ENCODE measurements at places on chromosomes 2 and 18.

DNA sequence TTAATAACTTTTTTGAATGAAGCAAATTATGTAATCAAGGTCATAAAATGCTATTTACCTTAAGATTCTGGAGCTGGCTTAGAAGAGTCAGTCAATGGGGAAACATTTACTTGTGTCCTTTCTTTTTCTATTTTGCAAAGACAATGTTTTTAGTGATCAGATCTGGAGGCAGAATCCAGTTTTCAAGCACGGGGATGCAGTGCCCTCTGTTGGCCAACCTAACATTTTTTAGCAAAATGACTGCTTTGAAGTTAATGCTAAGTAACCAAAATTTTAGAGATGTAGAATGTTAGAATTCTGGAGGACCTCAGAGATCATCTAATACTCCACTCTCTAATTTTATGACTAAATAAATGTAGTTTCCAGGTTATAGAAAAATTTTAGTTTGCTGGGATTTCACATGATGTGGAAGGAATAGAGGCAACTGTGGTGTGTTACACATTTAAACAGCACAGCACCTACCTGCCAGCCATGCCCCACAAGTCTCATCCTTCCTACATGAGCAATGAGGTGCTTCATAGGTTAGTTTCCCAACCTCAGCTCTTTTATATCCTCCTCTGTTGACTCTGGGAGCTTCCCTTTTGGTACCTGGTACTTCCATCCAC lies 23.6 kb upstream of the SLC9A4 start:
- DNase-seq, result peak; percentile 66

DNA sequence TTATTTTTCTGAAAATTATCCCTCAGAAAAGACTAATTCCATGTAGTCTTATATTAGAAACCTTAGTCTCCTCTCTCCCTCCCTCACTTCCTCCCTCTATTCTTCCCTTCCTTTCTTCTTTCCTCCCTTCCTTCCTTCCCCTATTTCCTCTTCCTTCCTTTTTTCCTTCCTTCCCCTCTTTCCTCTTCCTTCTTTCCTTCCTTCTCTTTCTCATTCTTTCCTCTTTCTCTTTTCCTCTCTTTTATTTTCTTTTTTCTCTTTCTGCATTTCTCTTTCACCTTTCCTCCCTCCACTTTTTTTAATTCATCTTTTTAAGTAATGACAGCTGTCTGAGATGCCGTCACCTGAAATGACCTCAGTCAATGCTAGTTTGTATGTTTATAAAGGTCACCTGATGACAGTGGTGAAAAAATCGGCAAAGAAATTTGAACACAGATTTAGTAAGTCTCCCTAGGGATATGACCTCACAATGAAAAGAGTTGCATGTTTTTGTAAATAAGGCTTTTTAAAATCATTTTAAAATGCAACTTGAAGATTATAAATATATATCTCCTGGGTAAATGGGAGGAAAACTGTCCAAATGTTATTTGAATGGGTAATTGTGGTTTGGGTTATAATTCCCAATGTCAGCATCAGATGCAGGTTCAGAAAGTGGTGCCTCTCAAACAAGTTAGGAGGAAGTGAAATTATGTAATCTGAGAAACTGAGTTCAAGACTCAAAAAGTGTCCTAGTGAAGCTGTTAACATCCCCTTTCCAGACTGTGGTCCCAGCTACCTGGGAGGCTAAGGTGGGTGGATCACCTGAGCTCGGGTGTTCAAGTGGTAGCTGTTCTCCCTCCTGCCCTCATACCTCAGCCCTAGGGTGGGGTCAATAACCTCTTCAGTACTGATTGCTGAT lies 90.3 kb upstream of the ST3GAL5 start:
- no peak for DNase-seq

DNA sequence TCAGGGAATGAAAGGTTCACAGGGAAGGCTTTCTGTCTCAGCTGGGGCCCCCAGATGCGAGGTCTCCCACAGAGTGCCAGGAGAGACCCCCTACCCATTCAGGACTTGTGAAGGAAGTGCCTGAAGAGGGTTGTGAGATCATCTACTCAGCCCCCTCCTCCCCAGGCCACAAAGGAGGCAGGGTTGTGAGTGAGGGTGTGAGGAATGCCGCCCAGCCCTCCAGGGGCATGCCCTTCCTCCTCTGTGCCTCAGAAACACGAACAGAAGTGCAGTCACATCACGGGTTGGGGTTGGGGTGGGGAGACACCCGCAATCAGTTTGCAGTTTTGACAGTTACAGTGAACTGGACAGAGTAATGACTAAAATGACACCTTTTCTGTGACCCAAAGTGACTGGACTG lies 5.0 kb downstream of the MAL start:
- no peak for DNase-seq

DNA sequence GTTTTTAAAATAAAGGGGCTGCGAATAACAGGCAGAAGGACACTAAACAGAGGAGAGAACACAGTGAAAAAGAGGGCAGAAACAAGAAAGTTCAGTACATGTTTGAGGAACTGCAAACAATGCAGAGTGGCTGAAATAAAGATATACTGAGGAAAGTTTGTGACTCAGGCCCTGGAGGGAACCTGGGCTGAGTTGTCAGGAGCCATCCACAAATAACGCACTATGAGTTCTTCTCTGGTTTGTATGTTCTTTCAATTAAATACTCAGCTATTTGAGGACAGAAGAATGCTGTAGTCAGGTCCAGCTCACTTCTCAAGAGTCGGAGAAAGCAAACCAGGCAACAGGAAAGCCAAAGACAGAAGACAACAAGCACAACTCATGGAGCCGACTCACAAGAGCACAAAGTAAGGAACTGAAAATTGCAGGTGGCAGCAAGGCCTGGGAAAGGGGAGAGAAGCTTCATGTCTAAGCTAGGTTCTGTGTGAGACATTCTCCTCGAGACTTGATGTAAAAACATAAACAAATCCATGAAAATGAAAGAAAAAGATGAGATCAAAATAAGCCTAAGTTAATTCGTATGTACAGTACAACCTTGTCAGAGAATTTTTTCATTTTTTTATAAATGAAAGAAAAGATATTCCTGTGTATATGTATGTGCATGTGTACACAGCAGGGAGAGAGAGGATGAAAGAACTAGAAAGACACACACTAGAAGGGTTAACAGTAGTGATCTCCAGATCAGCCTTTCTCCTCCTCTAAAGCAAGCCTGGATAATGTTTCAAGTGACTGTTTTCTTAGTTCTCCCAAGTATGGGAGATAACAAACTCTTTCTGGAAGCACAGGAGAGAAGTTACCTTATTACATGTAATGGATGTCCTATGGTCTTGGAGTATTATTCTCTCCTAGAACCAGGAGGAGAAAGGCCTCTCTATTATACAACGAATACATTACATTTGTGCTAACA lies 41.5 kb downstream of the CHN1 start:
- no peak for DNase-seq

- DNase-seq, result peak; percentile 62
Measured at GRCh38 chr18:74081966-74082741, 65.5 kb downstream of the FBXO15 start.

DNA sequence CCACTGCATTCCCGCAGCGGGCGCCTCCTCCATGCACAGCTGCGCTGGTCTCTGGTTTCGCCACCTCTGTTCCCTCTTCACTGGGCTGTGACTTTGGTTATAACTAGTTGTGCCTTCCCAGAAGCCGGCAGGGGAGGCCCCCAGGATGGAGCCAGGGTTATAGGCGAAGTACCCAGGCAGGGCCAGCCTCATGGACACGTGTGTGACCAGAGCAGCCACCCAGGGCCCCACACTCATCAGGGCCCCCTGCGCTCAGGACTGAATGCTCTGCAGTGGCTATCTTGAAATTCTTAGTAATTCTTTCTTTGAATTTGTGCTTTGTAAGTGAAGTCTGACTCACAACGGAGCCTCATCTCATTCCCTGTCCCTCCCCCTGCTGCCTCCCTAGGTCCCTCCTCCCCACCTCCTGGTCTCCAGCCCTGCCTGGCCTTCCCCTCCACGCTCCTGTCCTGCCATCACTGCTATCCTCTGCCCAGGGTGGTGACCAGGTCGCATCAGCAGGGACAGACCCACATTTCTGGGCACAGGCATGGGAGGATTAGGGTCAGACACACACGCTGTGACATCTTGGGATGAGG lies 38.1 kb upstream of the LBH start:
- DNase-seq, result no peak

DNA sequence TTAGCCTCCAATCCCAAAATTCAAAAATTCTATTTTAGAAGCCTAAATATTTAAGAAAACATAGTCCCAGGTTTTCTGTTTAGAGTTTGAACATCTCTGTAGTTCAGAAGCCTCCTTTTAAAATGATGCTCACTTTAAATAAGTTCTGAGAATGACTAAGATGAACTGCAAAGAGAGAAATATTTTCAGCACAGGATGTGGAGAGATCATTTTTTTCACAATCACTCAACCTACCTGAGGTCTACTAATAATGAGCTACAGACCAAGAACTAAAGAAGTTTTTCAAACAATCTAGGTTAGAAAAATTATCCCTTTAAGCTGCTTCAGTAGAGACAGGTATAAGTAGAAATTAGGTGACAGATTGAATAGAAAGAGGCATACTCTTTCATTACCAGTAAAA lies 185.1 kb upstream of the CYP26B1 start:
- no peak for DNase-seq

GRCh38 chr2:134207589-134208209 lies 46.2 kb upstream of the MGAT5 start:
- peak; percentile 68 for DNase-seq

DNA sequence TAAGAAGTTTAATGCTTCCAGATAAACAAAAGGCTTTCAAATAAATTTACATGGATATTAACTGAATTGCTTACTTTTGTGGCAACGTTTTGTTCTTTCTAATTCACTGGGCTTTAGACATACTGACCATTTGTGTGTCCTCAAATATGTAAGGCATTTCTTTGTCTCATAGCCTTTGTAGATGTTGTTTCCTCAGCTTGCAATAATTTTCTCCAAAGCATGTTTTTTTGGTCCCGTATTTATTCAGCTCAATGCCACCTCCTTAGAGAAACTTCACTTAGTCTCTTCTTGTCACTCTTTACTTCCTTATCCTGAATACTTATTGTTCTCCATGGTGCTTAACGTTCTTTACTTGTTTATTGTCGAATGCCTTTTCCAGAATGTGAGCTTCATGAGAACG lies 98.5 kb downstream of the NUP35 start:
- DNase-seq, result no peak

GRCh38 chr18:44840058-44840790 lies 159.5 kb downstream of the SETBP1 start:
- no peak for DNase-seq

DNA sequence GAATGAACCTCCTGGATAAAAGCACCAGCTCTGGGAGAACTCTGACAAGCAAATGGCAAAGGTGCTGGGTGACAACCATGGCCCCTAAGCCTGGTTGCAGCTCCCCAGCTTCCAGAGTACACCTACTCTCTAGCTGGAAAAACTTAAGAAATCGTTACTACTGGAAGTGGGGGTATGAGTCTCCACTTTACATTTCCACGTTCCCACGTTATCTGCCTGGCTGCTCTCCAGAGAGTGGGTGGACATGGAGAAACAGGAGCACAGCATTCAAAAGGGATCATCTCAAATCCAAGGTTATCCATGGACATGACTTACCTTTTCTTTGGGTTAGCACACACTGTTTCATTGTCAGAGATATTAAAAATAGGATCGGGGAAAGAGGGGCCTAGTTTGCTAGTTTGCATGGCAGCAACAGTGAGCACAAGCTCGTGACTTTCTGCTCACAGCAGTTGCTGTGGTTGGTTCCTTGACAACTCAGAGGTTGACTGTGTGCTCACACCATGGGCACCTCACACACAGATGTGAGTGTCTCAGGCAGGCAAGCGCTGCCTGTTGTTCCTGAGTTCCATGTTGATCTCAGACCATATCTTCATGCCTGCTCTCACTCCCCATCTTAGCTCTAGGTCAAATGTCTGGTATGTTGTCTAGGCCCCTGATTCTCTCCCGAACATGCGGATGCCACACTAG lies 32.5 kb downstream of the PTPN18 start:
- DNase-seq, result no peak

DNA sequence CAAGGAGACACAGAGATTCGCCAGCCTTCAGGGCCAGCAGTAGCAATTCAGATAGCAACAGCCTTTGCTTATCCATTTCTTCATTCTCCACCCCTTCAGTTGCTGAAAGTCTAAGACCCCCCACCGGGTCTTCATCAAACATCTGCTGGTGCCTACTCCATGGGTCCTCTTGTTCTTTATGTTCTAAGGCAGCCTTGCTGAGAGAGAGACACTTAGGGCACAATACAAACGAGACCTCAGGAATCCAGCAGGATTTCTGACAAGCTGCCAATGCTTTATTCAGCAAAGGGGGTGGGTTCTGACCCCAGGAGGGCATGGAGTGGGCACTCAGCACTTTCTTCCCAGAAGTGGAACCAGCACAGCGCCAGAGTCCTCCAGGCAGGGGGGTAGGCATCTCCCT lies 36.2 kb upstream of the CNGA3 start:
- DNase-seq, result no peak

DNA sequence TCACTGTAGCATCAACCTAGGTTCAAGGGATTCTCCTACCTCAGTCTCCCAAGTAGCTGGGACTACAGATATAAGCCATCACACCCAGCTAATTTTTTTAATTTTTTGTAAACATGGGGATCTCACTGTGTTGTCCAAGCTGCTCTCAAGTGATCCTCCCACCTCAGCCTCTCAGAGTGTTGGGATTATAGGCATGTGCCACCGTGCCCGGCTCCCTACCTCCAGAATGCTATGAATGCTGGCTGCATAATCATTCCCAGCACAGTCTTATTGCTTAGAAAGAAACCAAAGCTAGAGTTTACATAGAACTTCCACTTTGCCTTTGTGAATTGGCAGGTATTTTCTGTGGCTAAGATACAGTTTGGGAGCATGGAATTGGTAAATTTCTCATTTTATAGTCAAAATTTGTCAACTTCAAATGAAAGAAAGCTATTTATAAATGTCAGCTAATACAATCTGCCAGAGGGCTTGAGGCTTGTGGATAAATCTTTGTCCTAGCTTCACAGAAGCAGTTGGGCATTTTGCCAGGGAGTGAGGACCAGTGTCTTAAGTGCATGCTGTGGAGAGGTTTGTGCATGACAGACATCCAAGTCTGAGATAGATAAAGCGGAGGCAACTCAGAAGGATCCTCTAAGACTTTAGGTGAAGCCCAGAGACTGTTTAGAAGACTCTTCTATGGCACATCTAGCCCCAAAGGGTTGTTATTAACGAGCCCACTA lies 175.4 kb downstream of the ANTXR1 start:
- no peak for DNase-seq

DNA sequence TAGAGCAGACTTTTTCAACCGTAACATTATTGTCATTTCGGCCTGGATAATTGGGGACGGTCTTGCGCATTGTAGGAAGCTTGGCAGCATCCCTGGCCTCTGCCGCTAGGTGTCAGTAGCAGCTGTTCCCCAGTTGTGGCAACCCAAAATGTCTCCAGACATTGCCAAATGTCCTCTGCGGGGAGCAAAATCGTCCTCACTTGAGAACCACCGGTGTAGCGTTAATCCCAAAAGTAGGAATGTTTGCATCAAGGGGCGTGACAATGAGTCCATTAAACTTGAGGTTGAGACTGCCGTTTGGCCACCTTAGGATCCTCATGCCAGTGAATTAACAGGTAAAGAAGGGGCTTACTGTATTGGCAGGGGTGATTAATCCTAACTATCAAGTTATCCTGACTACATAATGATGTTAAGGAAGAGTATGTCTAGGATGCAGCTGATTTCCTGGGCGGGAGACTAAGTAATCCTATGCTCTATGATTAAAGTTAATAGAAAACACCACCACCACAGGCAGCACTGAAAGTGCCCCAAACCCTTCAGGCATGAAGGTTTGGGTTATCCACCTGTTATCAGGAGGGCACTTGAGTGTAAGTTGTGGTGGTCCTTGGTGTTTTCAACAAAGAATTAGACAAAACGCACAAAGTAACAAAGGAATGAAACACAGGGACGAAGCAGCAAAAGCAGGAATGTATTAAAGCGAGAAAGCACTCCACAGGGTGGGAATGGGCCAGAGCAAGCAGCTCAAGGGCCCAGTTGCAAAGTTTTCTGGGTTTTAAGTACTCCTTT lies 4.9 kb upstream of the ZC3H8 start:
- peak; percentile 86 for DNase-seq
